Endodermal cell (in vitro differentiated cells): ENCODE measurements at places on chromosomes 2 and 18. TPM values are rescaled to one million over a fixed set of nuclear protein-coding genes. Genes with fewer than 3 reads are reported as not detected.

PSD4 gene
- total RNA-seq: 5.1 to 13.3 TPM (median 10.8 TPM) in 3 replicates

- no peak for DNase-seq
- no peaks in the 10 kb centered on the region for H3K4me1 ChIP-seq
- no peaks in the 10 kb centered on the region for H3K27me3 ChIP-seq
- peaks cover 42% of the 10 kb centered on the region for H3K36me3 ChIP-seq
- no peak overlapping the region for H3K27ac ChIP-seq
These were observed 33.1 kb downstream of the METTL4 start for GRCh38 chr18:2538236-2538635.

DNA sequence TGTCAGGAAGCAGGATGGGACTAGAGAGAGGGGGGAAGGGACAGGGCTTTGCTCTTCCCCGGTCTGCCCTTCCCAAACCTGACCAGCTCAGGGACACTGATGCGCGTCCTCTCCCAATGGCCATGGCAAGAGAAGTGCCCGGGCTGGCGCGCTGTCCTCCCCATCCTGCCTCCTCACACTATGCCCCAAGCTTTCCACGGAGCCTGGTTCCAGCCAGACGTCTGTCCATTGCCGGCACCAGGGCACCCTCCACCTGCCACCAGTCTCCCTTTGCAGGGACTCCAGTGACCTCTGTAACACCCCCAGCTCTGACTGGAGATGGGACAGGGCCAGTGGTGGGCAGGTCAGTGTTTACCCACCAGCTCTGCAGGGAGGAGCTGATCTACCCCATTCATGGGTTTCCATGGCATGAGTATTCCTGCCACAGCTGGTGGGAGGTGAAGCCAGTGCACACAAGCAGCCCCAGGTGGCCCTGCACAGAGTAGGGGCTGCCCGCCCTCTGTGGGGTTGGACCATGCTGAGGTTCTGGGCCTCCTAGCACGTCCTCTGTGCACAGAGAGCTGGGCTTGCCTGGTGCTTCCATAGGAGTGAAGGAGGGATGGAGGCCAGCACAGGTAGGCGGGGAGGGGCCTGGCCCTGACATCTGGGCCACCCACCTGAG lies 109.5 kb downstream of the PXDN start:
- H3K36me3 ChIP-seq: peaks cover 79% of the 10 kb centered on the region
- no peak overlapping the region for H3K4me3 ChIP-seq
- H3K27ac ChIP-seq: no peak overlapping the region

- H3K27ac ChIP-seq: no peak overlapping the region
- no peaks in the 10 kb centered on the region for H3K4me1 ChIP-seq
- peaks cover 6% of the 10 kb centered on the region for H3K27me3 ChIP-seq
- H3K36me3 ChIP-seq: no peaks in the 10 kb centered on the region
These were observed 176.0 kb downstream of the GFPT1 start for GRCh38 chr2:69211048-69211447.

CRYGC gene
- not detected in 3 replicates for total RNA-seq

TDRD15 gene
- total RNA-seq: 0.29 and 0.44 TPM in 2 replicates

TPRKB gene
- 36.2 to 42.7 TPM (median 37.0 TPM) in 3 replicates for total RNA-seq

RELCH gene
- total RNA-seq: 31.4 and 32.0 TPM in 2 replicates

- no peaks in the 10 kb centered on the region for H3K4me1 ChIP-seq
- H3K27me3 ChIP-seq: no peaks in the 10 kb centered on the region
- H3K4me3 ChIP-seq: no peak overlapping the region
These were observed 63.3 kb upstream of the CSRNP3 start for GRCh38 chr2:165406173-165406572.

GRCh38 chr2:102000813-102001766 lies 9.3 kb downstream of the IL1R2 start:
- H3K27me3 ChIP-seq: no peaks in the 10 kb centered on the region
- H3K4me1 ChIP-seq: no peaks in the 10 kb centered on the region
- no peak overlapping the region for H3K27ac ChIP-seq
- H3K4me3 ChIP-seq: no peak overlapping the region
- H3K36me3 ChIP-seq: no peaks in the 10 kb centered on the region

ANO7 gene
- total RNA-seq: 5.7 and 8.1 TPM in 2 replicates

DNA sequence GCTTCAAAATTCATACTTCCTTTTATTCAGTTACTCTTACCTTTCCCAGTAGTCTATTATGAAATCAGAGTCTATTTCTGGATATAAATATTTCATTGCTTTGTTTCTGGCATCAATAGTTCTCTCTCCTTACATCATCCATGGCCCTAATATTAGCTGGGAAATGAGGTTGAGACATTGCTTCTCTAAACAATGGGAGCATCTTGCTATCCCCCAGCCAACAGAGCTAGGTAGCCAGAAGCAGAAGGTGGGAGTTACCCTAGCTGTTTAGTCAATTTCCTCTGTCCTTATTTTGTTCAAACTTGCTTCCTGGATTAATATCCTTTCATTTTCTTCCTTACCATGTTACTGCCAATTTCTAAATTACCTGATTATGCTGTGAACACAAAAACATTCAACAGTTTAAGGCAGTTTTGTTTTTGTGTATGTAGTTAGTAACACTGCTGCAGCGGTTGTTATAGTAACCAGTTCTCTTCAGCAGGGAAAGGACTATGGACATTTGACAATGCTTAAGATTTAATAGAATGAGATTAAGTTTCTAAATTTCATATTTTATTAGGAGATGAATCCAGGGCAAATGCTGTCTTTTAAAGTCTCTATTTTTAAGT lies 160.5 kb upstream of the KCNJ3 start:
- no peaks in the 10 kb centered on the region for H3K36me3 ChIP-seq
- H3K4me1 ChIP-seq: no peaks in the 10 kb centered on the region
- no peak overlapping the region for H3K27ac ChIP-seq

TMEFF2 gene
- not detected in 3 replicates for total RNA-seq

- H3K27ac ChIP-seq: no peak overlapping the region
- no peak overlapping the region for H3K4me3 ChIP-seq
- H3K36me3 ChIP-seq: no peaks in the 10 kb centered on the region
- H3K4me1 ChIP-seq: no peaks in the 10 kb centered on the region
- DNase-seq: no peak
These were observed 37.2 kb downstream of the MBOAT2 start for GRCh38 chr2:8966123-8966908.

PIEZO2 gene
- 7.8 to 15.4 TPM (median 12.1 TPM) in 3 replicates for total RNA-seq

PDE1A gene
- total RNA-seq: 0.23 and 0.31 TPM in 2 replicates

SP9 gene
- total RNA-seq: 0.23 TPM in 1 of 3 replicates, not detected in the others

DNA sequence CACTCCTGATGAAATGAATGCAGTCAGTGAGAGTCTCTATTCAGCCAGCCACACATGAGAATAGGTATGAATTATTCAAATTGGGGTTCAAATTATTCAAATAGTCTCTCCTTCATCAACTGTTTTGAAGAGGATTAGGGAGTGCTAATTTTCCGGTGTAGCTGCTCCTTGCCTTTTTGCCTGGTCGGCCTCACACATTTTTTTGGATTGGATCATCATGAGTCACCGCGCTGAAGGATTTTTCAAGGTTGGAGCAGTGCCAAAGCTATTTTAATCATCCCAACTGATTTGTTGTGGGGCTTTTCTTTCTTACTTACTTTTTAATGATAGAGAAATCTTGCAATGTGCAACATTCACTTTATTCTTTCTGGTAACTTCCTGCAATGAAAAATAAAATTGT lies 2.4 kb upstream of the DTNA start:
- peak; percentile 66 for DNase-seq
- no peaks in the 10 kb centered on the region for H3K36me3 ChIP-seq
- no peaks in the 10 kb centered on the region for H3K4me1 ChIP-seq
- no peak overlapping the region for H3K27ac ChIP-seq
- H3K4me3 ChIP-seq: no peak overlapping the region

CCDC74A gene
- 13.5 and 17.3 TPM in 2 replicates for total RNA-seq
